ENCODE measurements at places on chromosomes 4 and X. TPM values are rescaled to one million over a fixed set of nuclear protein-coding genes. Genes with fewer than 3 reads are reported as not detected.

- peaks cover 54% of the 10 kb centered on the region for H3K4me1 ChIP-seq
- H3K4me3 ChIP-seq, result no peak overlapping the region
- H3K36me3 ChIP-seq, result no peaks in the 10 kb centered on the region
- DNase-seq, result peak; percentile 83
- no peaks in the 10 kb centered on the region for H3K27me3 ChIP-seq
Observed at GRCh38 chr4:185716577-185717376, 95.2 kb downstream of the SORBS2 start.

GRCh38 chr4:4960574-4960973 lies 58.7 kb downstream of the CYTL1 start:
- H3K4me3 ChIP-seq, result no peak overlapping the region
- no peak overlapping the region for H3K27ac ChIP-seq
- DNase-seq, result no peak
- no peaks in the 10 kb centered on the region for H3K36me3 ChIP-seq
- H3K4me1 ChIP-seq, result no peaks in the 10 kb centered on the region
- no peaks in the 10 kb centered on the region for H3K27me3 ChIP-seq

FHIP1A gene
- 72.9 TPM for total RNA-seq

GRCh38 chr4:5893004-5893580 lies at the start of gene CRMP1:
Gene CRMP1, minus strand, starts transcription at chr4:5893086. Its CDS starts 117 bp downstream, at chr4:5892969.
- no peaks in the 10 kb centered on the region for H3K36me3 ChIP-seq
- no peak within 1 kb of the TSS for H3K4me3 ChIP-seq
- H3K27me3 ChIP-seq, result peaks cover 22% of the 10 kb centered on the region
- no peak within 1 kb of the TSS for H3K27ac ChIP-seq
- no peak for DNase-seq

DNA sequence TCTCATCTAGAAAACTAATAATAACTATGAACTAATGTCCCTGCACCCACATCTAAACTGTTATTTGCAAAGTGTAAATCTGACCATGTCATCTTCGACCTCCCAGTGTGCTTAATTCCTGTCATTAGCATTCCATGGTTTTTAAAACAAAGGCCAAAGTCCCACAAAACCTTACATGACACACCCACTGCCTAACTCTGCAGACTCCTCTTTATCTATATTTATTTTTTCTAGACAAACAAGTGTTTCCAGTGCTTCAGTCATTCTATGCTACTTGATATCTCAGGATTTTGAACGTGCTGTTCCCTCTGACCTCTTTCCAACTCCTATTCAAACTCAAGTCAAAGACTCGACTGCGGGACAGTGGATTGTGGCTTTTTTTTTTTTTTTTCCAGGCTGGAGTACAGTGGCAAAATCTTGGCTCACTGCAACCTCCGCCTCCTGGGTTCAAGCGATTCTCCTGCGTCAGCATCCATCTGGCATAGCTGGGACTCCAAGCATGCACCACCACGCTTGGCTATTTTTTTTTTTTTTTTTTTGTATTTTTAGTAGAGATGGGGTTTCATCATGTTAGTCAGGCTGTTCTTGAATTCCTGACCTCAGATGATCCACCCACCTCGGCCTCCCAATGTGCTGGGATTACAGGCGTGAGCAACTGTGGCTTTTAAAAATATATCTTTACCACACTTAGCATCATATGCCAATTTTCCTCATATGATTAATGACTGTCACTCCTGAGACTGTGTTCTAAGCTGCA lies 1511.0 kb downstream of the ARAP2 start:
- no peak overlapping the region for H3K4me3 ChIP-seq
- H3K4me1 ChIP-seq, result no peaks in the 10 kb centered on the region
- no peak overlapping the region for H3K27ac ChIP-seq
- DNase-seq, result no peak
- H3K36me3 ChIP-seq, result no peaks in the 10 kb centered on the region

- no peak for DNase-seq
- peak overlapping the region; percentile 78 for H3K27ac ChIP-seq
- no peaks in the 10 kb centered on the region for H3K27me3 ChIP-seq
- no peaks in the 10 kb centered on the region for H3K36me3 ChIP-seq
- peak overlapping the region; percentile 98 for H3K4me3 ChIP-seq
Observed at GRCh38 chr4:84967243-84967690, 777 bp upstream of the WDFY3 start.

DNA sequence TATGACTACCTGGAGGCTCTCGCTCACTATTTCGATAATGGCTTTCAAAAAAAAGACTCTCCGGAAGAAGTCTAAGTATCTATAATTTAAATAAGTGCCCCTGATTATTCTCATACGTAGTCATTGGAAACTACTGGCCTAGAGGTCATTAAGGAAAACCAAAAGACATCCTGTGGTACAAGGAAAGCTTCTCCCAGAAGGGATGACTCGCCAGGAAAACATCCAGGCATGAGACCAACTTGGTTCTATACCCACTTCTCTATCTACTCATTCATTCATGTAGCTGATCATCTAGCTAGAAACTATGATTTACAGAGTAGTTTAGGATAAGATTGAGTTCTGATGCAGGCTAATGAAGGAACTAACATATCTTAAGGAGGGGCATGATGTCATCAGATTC lies 37.7 kb downstream of the SOX3 start:
- H3K27ac ChIP-seq, result no peak overlapping the region
- DNase-seq, result no peak
- H3K36me3 ChIP-seq, result no peaks in the 10 kb centered on the region
- H3K4me3 ChIP-seq, result no peak overlapping the region

DNA sequence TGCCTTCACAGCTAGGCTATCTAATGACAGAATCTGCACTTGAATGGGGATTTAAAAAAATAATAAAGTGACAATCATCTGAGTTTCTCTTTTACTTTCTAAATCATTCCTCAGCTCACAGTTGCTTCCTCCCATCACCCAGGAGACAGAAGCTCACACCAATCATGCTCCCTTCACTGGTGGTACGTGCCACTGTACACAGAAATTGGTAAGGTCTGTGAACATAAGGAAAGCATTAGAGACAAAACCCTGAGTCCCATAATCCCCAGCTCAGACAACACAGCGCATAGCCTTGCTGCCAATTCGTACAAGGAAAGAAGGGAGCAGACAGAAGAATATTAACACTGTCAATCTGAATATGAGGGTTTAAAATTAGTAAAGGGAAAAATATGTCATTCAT lies 133.1 kb downstream of the IDS start:
- H3K27me3 ChIP-seq, result no peaks in the 10 kb centered on the region
- no peak for DNase-seq
- no peaks in the 10 kb centered on the region for H3K4me1 ChIP-seq
- H3K27ac ChIP-seq, result no peak overlapping the region
- H3K4me3 ChIP-seq, result no peak overlapping the region
- H3K36me3 ChIP-seq, result no peaks in the 10 kb centered on the region

NHSL2 gene
- total RNA-seq, result 7.8 TPM

GRCh38 chrX:154032653-154033052 lies 13.0 kb upstream of the IRAK1 start:
- peaks cover 10% of the 10 kb centered on the region for H3K36me3 ChIP-seq
- H3K4me3 ChIP-seq, result no peak overlapping the region
- H3K4me1 ChIP-seq, result peaks cover 44% of the 10 kb centered on the region
- H3K27me3 ChIP-seq, result no peaks in the 10 kb centered on the region
- peak; percentile 41 for DNase-seq

DNA sequence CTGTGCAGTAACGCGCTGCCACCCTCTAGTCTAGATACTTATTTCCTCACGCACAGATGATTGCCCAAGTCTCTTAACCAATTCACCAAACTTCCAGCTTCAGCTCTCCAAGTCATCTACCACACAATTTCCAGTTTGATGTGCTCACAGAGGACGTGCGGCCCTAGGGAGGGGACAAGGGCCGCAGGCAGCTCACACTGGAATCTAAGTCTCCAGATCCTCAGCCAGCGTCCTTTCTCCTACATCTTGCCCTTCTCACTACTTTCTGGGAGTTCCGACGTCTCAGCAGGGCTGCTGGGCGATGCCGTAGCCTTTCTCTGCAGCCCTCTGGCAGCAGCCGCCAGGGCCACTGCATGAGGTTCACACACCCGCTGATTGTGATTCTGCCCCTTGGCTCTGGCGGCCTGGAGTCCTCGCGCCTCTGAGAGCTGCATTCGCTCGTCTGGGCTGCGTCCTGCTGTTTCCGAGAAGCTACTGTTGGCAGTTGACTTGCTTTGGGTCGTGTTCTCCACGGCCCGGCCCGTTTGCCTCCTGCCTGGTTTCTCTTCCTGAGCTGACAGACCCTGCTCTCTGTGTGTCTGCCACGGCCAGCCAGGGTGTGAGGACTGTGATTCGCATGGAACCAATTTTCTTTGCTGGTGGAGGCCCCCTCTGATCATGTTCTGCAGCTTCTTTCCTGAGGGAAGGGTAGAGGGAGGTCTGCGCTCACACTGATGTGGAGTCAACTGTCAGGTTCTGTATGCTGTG lies 14.1 kb upstream of the TMEM131L start:
- no peak overlapping the region for H3K4me3 ChIP-seq
- H3K36me3 ChIP-seq, result no peaks in the 10 kb centered on the region
- no peaks in the 10 kb centered on the region for H3K27me3 ChIP-seq
- DNase-seq, result no peak
- no peaks in the 10 kb centered on the region for H3K4me1 ChIP-seq

ZNF157 gene
- 1.2 TPM for total RNA-seq

Measured in thyroid gland (tissue), 4 donors.